Chondrocyte (in vitro differentiated cells): ENCODE measurements at places on chromosomes 2 and 18. TPM values are rescaled to one million over a fixed set of nuclear protein-coding genes. Genes with fewer than 3 reads are reported as not detected.

DNA sequence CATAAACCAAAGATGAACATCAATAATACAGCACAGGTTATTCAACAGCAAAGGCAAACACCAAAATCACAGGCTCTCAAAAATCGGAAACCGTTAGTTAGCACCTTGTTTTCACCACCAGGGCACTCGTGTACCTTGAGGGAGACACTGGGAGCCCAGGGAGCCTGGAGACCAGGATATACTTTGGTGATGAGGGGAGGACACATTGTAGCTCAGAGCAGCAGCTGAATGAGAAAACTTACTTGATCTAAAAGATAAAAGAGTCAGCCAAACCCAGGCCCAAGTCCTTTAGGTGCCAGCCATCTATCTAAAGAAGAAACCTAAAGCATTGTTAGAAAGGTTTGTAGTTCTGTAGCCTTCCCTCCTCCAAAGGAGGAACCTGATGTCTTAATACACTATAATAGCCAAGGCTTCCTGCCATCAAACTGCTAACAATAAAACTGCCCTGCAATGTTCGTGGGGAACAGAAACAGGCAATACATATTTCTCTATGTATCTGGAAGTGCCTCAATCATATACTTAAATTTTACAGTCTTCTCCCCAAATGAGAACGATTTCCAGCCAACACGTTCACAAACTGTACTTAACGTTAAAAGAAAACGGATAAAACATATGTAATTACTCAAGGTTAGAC is 19.3 kb downstream of the BCL11A start:
- H3K36me3 ChIP-seq: peaks cover 1% of the 10 kb centered on the region
- no peak overlapping the region for H3K27ac ChIP-seq
- peaks cover 55% of the 10 kb centered on the region for H3K4me1 ChIP-seq
- no peak overlapping the region for H3K4me3 ChIP-seq
- H3K27me3 ChIP-seq: no peaks in the 10 kb centered on the region

Gene SLC8A1
- 50.4 to 53.7 TPM (median 52.7 TPM) in 3 replicates for total RNA-seq

DNA sequence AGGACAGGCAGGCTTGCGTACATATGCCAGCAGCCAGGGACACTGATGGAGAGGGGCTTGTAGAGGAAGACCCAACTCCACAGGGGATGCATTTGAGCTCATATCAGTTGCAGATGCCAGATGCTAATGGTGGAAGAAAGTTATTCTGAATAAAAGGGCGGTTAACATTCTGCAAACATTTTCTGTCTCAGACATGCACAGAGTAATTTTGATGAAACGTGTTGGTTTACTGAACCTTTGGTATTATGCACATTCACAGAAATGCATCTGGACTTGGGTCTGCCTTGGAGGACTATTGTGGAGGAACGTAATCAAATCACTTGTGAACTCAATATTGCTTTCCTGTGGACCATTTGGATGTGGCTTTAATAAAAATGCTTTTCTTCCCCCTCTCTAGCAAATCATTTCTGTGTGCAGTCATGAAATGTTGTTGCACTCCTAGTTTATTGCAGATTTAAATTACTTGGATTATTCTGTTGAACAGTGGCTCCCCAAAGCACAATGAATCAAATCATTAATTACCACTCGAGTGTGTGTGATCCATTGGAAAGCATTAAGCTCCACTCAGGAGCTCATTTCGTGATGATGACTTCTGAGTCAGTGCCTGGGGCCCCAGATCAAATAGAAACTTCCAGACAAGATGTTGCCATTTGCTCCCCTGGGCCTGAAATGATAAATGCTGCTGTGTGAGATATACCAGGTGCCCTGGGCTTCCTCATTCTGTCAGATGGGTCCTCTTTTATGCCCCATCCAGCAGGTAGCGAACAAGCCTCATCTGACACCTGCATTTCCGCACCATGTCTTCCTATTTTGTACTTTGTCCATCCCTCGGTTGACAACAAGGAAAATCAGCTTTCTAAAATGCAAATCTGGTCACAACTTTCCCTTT is 697.0 kb upstream of the HS6ST1 start:
- H3K27ac ChIP-seq: no peak overlapping the region
- no peak overlapping the region for H3K4me3 ChIP-seq
- DNase-seq: no peak
- no peaks in the 10 kb centered on the region for H3K36me3 ChIP-seq
- peaks cover 9% of the 10 kb centered on the region for H3K27me3 ChIP-seq
- no peaks in the 10 kb centered on the region for H3K4me1 ChIP-seq

Gene DNMT3A
- total RNA-seq: 43.9 to 56.7 TPM (median 45.4 TPM) in 3 replicates

- no peaks in the 10 kb centered on the region for H3K27me3 ChIP-seq
- H3K4me3 ChIP-seq: no peak overlapping the region
- no peak overlapping the region for H3K27ac ChIP-seq
- DNase-seq: no peak
Measured at GRCh38 chr2:190149200-190149599, 86.7 kb upstream of the MSTN start.

DNA sequence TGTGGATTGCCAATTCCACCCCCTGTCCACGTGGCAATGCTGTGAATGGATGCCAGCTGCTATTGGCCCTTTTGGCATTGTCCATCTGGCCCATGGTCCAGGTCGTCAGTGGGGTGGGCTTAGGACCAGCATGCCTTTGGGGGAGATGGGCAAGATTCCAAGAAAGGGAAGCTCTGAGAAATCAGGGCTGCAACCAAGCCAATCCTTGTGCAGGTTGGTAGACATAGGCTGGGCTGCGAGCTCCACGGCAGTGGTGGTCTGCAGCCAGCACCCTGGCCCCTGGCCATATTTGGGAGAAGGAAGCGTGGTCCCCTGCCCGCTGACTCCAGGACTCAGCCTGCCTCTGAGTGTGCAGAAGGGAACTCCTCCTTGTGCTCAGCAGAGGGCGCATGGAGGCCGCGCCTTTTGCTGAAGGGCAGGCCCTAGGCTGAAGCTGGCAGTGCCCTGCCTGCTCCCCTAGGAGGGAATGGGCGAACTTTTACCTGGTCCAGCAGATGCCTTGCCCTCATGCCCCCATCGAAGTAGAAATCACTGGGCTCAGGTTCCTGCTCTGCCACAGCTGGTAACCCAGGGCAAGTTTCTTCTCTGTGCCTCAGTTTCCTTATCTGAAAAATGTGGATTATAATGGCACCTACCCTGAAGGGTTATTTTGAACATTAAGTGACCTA is 5.4 kb downstream of the SPR start:
- no peak overlapping the region for H3K4me3 ChIP-seq
- peaks cover 3% of the 10 kb centered on the region for H3K4me1 ChIP-seq
- H3K27ac ChIP-seq: no peak overlapping the region
- H3K27me3 ChIP-seq: peaks cover 28% of the 10 kb centered on the region

Gene SP5
- total RNA-seq: not detected in 3 replicates

GRCh38 chr2:65913813-65914212 is 481.4 kb upstream of the SPRED2 start:
- H3K4me1 ChIP-seq: peaks cover 7% of the 10 kb centered on the region
- DNase-seq: no peak
- H3K27ac ChIP-seq: no peak overlapping the region
- H3K27me3 ChIP-seq: peaks cover 6% of the 10 kb centered on the region
- H3K4me3 ChIP-seq: no peak overlapping the region

DNA sequence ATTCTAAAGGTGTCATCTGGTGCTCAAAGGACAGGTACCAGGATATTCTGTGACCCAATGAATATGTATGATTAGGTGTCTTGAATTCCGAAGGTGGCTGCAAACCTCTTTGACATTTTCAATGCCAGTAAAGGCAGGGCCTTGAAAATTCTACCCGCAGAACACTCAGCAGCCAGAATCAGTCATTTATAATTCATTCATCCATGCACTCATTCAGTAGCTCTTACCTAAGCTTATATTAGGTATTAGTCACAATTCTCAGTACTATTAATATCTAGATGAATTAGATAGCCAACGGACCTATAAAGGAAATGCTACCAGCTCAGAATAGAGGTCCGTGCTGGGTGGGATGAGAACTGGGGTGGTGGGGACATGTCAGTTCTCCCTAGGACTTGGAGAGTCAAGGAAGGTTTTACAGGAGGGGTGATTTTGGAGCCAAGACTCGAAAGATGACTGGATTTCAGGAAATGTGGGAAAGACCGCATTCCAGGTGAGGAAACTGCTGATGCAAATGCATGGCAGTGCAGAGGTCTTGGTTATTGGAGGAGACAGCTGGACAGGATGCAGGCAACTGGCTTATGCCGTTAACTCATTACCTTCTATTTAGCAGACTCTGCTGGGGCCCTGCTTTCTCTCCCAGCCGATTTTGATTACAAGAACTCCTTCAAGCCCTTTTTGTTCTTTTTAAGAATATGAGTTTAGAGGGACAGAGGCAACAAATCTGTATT is 7.2 kb downstream of the TRIB2 start:
- H3K4me3 ChIP-seq: no peak overlapping the region
- DNase-seq: no peak
- peaks cover 28% of the 10 kb centered on the region for H3K36me3 ChIP-seq
- no peaks in the 10 kb centered on the region for H3K27me3 ChIP-seq

- no peak overlapping the region for H3K27ac ChIP-seq
- no peak for DNase-seq
- H3K4me3 ChIP-seq: no peak overlapping the region
- peaks cover 54% of the 10 kb centered on the region for H3K27me3 ChIP-seq
- no peaks in the 10 kb centered on the region for H3K4me1 ChIP-seq
Measured at GRCh38 chr2:25170888-25171287, 2.5 kb upstream of the POMC start.

- H3K27ac ChIP-seq: no peak overlapping the region
- H3K36me3 ChIP-seq: no peaks in the 10 kb centered on the region
- H3K4me3 ChIP-seq: no peak overlapping the region
- DNase-seq: no peak
- peaks cover 15% of the 10 kb centered on the region for H3K27me3 ChIP-seq
Measured at GRCh38 chr2:38450509-38450908, 73.4 kb upstream of the ATL2 start.

Gene SPP2
- total RNA-seq: not detected in 3 replicates

- no peak overlapping the region for H3K4me3 ChIP-seq
- no peak overlapping the region for H3K27ac ChIP-seq
- no peak for DNase-seq
- H3K27me3 ChIP-seq: no peaks in the 10 kb centered on the region
Measured at GRCh38 chr2:226411727-226412360, 387.8 kb downstream of the IRS1 start.

DNA sequence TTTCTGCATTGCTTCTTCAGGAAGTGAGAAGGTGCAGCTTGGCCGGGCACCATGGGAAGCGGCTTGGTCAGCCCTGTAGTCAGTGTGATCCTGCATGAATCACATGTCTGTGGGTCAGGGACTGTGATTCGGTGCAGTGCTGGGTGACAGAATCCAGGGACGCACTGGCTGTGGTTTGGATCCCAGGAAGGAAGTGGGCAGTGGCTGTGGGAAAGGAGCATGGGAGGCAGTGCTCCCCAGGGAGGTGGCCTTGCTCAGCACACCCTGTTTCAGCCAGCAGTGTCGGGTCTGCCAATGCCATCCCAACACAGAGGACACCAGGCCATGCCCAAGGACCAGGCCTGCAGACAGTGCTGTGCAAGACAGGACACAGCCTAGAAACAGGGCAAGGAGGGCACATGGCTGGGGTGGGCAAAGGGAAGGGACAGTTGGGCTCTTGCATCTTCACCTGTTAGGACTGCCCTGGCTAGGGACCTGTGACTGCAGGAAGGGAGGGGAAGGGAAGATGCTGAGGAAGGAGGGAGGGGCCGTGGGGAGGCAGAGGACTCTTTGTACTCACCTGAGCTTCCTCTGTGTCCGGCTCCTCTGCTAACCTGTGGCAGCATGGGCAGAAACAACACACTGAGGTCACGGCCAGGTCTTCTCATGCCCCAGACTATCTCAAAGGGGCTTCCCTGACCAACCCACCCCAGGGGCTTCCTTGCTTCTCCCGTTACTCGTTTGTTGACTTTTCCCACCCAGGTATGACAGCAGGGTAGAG is 37.2 kb upstream of the DNMT3A start:
- H3K4me1 ChIP-seq: peaks cover 9% of the 10 kb centered on the region
- no peak overlapping the region for H3K27ac ChIP-seq
- no peak overlapping the region for H3K4me3 ChIP-seq
- no peaks in the 10 kb centered on the region for H3K36me3 ChIP-seq

Gene PLEKHH2
- total RNA-seq: 4.9 to 13.7 TPM (median 5.5 TPM) in 3 replicates

DNA sequence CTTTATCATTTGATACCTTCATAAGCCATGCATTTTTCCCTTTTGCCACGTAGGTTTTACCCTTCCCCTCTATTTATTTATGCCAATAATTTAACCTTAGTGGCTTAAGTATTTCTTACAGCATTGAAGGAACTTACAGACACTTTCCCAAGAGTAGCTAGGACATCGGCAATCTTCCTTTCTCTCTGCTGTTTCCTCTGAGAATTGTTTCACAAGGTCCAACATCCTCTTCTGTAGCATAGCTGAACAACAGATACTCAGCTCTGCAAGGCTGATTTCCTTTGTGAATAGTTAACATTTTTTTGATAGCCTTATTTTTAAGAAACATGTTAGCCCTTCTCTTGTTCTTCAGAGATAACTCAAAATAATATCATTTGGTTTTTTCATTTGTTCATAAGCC is 1.1 kb upstream of the GCA start:
- no peak overlapping the region for H3K27ac ChIP-seq
- H3K4me3 ChIP-seq: no peak overlapping the region
- peaks cover 18% of the 10 kb centered on the region for H3K27me3 ChIP-seq
- no peak for DNase-seq

DNA sequence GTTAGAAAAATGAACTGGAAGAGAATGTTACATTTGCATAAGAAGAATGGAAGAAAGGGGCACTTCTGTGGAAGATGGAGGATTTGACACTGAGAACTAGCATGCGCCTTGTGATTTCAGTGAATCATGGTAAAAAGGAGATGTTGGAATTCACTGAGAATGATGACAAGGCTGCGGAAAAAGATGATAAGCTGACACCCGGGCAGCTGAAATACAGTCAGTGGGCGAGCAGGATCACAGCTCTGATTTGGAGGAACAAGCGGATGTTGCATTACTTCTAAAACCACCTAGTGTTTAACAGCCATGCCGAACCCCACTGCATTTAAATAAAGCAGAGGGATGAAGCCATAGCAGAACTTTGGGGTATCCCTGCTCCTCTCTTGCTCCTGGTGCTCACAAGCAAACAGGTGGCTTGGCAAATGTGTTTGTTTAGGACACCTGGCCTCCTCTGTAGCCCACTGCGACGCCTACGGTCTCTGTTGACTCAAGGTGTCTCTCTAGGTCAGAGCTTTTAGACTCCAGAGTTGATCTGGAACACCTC is 134.9 kb downstream of the NDUFA10 start:
- peaks cover 5% of the 10 kb centered on the region for H3K36me3 ChIP-seq
- no peak overlapping the region for H3K27ac ChIP-seq
- H3K4me1 ChIP-seq: no peaks in the 10 kb centered on the region
- DNase-seq: no peak
- peaks cover 13% of the 10 kb centered on the region for H3K27me3 ChIP-seq

Gene C2orf81
- total RNA-seq: 1.3 to 3.4 TPM (median 1.5 TPM) in 3 replicates

DNA sequence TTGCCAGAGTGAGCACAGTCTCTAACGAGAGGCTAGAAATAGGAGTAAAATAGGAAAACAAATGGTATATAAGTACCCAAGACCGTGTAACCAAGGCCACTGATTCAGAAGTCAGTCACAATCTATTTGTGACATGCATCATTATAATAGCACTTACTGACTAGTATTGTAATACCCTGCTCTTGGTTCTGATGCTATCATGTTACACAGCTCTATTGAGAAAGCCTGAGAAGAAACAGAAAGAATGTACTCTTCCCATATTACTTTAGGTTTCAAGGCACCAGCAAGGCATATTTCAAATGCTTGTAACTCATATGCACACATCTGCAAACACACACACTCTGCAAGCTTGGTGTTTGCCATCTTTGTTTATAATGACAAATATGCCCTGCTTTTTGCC is 746.4 kb downstream of the SLC4A3 start:
- no peak overlapping the region for H3K27ac ChIP-seq
- peaks cover 4% of the 10 kb centered on the region for H3K4me1 ChIP-seq
- H3K4me3 ChIP-seq: no peak overlapping the region
- H3K36me3 ChIP-seq: no peaks in the 10 kb centered on the region

Gene MERTK
- 3.1 to 6.4 TPM (median 3.2 TPM) in 3 replicates for total RNA-seq

- H3K4me3 ChIP-seq: no peak overlapping the region
- no peak for DNase-seq
- H3K4me1 ChIP-seq: no peaks in the 10 kb centered on the region
- no peak overlapping the region for H3K27ac ChIP-seq
Measured at GRCh38 chr2:172455121-172455515, 27.7 kb downstream of the ITGA6 start.

Gene IL36B
- not detected in 3 replicates for total RNA-seq

Gene KCNS3
- total RNA-seq: 0.37 to 0.41 TPM in 2 of 3 replicates, not detected in the other
